Right lung (tissue), 10 donors: ENCODE measurements at places on chromosomes 2 and 18.

DNA sequence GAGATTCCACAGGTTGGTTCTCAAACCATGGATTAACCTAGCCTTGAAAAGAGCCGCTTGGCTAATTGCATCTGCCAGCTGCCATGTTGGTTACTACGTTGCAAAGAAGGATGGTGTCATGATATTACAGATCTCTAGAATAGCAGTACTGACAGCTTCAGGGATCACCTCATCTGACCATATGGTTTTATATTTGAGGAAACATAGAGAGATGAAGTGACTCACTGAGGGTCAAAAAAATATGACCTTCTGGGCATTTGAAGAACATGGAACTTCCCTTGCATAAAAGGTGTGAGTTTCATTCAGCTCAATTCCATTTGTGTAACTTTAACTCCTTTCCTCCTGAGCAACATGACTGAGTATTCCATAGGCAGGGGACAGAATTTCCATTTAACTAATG is 242.3 kb downstream of the SETBP1 start:
- no peak for DNase-seq

GRCh38 chr2:37390777-37391176 is 46.3 kb downstream of the QPCT start:
- no peak for DNase-seq

GRCh38 chr2:238694136-238694755 is 153.6 kb upstream of the TWIST2 start:
- no peak for DNase-seq

- no peak for DNase-seq
Observed at GRCh38 chr2:161190050-161190449, 29.8 kb downstream of the TANK start.
